ENCODE measurements at places on chromosomes 5 and 9.

DNA sequence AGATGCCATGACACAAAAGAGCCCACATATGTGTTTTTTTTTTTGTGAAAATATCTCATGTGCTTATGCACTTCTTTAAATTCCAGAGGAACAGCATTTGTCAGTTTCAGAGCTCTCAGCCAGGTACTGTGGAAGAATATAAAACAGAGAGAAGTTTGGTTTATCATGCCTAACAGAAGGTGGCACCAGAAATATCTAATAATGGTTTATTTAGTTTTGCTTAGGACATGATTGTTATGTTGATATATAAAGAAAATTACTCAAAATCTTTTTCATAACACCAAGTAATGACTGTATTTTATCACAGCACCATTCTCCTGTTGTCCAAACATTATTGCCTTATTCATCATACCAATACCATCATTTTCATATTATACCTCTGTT lies 455.6 kb upstream of the ACTBL2 start:
- no peak for DNase-seq

DNA sequence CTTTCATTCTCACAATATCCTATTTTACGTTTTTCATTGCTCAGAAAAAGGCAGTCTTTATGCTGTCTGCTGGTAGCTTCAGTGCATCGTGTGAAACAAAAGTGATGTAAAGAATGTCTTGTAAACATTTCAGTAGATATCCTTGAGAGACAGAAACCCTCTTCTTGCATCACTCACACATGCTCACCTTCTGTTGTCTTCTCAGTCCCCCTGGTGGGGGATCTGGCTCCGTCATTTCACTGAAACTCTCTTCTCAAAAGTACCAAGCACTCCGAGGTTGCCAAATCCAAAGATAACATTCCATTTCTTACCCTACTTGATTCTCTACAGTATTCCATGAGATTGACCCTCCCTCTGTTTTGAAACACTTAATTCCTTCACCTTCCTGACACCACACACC lies 46.1 kb upstream of the PCA3 start:
- DNase-seq: no peak

DNA sequence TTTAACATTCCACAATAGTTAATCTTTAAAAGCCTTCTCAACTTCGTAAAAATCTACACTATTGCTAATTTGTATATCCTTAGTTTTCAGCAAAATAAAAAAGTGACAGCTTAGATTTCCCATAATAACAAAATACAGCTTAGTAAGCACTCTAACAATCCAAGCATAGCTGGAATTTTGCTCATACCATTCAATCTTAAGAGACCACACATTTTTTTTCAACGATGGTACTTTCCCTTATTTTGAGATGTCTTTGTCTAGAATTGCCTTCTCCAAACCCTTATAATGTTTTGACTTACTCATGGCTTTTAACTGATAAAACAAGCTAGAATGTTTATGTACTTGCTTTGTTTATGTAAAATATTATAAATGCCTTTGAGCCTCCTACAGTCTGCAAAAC lies 65.6 kb downstream of the HOMER1 start:
- no peak for DNase-seq

- no peak for DNase-seq
Measured at GRCh38 chr5:146068206-146068605, 37.2 kb downstream of the PLAC8L1 start.

DNA sequence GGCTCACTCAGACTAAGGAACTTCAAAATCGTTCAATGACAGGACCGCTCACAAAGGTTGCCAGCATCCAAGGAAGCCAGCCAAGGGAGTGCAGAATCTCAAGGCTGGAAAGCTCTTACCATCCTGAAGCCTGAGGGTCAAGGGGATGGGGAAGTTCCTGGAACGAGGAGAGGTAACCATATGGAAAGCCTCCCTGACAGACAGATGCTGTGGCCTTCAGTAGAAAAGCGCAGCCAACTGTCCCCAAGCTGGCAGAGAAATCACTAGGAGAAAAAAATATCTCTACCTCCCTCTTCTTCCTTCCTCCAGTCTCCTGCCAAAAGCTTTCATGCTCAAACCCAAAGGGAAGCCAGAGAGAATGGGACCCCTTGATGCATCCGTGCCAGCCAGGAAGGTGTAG lies 90.5 kb upstream of the RANBP3L start:
- no peak for DNase-seq

Data from neural progenitor cell (in vitro differentiated cells).